ENCODE measurements at places on chromosomes 3 and 15.

- DNase-seq, result no peak
These were observed 200.3 kb downstream of the ZNF621 start for GRCh38 chr3:40725031-40725430.

DNA sequence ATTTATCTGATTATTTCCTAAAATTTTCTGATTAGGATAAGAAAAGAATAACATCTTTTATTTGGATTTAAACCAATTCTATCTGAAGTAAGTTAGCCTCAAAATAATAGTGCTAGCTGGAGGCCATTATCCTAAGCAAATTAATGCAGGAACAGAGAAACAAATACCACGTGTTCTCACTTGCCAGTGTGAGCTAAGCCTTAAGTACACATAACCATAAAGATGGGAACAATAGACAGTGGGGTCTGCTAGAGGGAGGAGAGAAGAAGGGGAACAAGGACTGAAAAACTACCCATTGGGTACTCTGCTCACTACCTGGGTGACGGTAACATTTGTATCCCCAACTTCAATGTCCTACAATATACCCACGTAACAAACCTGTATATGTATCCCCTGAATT is 31.3 kb upstream of the LYSMD4 start:
- no peak for DNase-seq

DNA sequence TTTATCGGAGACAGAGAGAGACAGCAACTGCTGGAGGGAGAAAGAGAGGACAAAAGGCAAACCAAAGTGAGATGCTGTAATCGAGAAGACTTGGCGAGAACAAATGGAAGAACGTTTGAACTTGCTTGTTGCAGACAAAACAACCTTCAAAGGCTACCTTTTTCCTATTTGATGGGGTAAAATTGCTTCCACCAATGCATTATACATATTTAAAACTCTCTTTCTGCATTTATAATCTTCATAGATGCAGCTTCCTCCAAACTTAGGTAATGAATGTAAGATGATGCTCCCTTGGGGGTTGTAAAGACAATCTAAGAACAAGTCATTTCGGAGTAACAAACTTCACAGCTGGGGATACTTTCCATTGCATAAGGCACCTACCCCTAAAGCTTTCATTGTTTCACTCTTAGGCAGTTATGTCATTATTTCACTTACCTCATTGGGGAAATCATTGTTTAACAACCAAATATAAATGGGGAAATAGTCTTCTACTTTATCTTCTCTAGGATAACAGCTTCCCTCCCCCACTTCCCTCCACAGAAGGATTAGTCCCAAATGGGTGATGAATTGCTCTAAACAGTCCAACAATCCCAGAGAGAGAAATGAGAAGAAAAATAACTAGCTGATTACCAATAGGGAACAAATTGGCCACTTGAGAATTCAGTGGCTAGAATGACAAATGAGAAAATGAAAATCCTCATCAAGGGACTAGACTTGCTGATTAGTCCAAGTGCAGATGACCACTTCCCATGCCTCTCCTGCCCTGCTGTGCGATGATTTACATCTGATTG is 269.8 kb upstream of the ADAMTS9 start:
- DNase-seq, result no peak

DNA sequence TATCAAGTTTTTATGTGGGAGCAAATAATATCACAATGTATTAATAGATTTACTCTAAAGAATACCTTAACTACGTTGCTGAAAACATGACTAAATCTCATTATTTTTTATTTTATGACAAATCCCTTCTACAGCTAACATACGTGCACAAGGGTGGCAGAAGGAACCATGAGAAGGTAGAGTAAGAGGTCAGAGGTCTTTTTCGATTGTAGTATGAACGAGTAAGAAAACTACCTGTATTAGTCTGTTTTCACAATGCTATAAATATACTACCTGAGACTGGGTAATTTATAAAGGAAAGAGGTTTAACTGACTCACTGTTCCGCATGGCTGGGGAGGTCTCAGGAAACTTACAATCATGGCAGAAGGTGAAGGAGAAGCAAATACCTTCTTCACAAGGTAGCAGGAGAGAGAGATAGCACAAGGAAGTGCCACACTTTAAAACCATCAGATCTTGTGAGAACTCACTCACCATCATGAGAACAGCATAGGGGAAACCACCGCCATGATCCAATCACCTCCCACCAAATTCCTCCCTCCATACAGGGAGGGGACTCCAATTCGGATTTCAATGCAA is 95.3 kb downstream of the SUCLG2 start:
- DNase-seq, result no peak

- no peak for DNase-seq
These were observed 34.7 kb upstream of the CTDSPL start for GRCh38 chr3:37826933-37827332.

DNA sequence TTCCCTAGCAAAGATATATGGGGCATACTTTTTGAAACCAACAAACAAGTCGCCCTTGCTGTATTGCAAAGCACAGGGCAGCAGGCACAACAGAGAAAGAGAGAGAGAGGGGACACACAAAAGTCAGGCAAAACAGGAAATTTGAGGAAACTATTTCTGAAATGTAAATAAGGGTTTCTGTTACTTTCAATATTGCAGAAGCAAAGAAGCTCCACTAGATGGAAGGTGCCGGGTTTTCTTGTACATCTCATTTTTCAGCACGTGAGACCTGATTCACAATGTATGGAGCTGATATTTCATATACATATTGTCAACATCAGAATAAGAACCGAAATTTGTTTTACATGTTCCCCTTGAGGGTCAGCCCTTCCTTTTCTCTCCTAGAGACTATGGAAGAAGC is 127.4 kb downstream of the FOXP1 start:
- no peak for DNase-seq

DNA sequence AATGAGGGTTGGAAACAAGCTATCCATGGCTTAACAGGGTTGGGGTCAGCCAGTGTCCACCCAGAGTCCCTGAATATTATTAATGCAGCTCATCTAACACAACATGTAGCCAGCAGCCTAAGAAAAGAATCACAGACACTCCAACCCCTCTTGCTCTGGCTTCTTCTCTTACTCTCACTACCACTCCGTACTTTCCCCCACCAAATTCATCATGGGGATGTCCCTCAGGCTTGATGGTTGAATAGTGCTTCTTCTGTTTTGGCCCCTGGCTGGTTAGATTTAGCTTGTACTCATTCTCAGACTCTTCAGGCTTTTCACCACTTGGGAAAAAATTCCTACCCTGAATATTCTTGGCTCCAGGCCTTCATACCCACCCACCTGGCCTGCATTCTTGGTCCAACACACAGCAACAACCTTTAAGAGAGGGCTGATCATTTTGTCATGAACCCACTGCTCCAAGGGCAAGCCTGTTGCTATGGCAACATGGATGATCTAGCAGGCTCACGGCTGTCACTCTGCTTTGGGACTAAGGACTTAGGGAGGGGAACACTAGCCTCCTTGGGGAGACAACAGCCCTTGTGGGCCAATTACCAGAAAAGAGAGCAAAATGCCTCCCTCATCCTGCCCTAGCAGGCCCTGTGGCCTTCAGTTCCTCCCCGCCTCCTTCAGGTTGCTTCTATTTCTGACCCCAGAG is 9.4 kb upstream of the MED12L start:
- no peak for DNase-seq

- DNase-seq, result no peak
These were observed 505.9 kb downstream of the SI start for GRCh38 chr3:164572436-164572835.

- no peak for DNase-seq
These were observed 14.5 kb downstream of the TIGIT start for GRCh38 chr3:114308377-114308776.

DNA sequence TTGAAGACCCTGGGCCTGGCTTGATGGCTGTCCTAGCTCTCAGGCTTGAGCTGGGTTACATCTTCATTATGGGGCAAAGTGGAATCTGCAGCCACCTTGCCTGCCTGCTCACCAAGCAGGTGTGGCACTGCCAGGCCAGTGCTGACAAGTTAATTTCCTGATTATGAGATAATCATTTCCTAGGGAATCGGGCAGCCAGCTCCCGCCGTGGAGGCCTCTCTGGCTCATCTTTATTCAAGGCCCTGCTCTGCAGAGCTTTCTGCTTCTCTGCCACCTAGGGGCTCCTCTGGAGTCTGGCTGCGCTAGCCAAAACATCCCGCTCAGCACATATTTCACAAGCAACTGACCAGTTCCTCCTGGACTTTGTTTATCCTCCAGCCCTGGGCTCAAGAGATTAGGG is 9.9 kb downstream of the LOXL1 start:
- no peak for DNase-seq

- no peak for DNase-seq
These were observed 50.5 kb downstream of the LDHAL6B start for GRCh38 chr15:59257140-59257539.

DNA sequence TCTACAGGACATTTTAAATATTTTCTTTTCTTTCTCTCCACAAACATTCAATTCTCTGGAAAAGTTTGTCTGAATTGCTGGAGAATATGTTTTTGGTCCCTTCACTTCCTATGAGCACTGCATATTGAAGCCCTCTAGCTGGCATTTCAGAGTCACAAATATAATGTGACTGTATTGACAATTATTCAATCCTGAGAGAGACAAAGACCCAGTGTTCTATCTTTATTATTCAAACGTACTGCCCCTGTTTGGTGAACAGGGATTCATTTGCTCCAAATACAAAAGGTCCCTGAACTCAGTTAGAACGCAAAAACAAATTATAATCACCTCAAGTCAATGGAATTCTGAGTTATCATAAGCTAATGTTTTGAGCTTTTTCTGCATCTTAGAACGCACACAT is 173.1 kb upstream of the CDIN1 start:
- DNase-seq, result no peak

DNA sequence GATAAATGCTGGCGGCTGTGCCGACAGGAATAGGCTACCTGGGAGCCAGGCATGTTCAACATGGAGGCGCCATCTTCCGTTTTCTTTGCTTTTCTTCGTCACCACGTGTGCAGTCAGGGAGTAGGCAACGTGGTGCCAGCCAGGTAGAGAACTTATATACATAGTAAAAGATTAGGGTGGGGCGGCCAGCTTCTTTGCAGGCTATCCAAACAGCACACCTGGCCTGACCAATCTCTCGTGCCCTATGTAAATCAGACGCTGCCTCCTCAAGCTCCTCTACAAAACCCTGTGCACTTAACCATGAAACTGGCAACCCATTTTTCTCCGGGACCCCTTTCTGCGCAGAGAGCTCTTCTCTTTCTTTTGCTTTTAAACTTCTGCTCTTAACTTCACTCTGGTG is 28.6 kb upstream of the OR5K4 start:
- no peak for DNase-seq

- no peak for DNase-seq
These were observed 23.3 kb upstream of the HCN4 start for GRCh38 chr15:73392025-73392424.

- DNase-seq, result no peak
These were observed 270.6 kb upstream of the RGMA start for GRCh38 chr15:93359425-93360131.

GRCh38 chr3:10768708-10769394 is 47.2 kb upstream of the SLC6A11 start:
- DNase-seq, result no peak

GRCh38 chr3:164179110-164179774 is 899.1 kb downstream of the SI start:
- DNase-seq, result no peak

- no peak for DNase-seq
These were observed 53.9 kb upstream of the GRM7 start for GRCh38 chr3:6806991-6807390.

DNA sequence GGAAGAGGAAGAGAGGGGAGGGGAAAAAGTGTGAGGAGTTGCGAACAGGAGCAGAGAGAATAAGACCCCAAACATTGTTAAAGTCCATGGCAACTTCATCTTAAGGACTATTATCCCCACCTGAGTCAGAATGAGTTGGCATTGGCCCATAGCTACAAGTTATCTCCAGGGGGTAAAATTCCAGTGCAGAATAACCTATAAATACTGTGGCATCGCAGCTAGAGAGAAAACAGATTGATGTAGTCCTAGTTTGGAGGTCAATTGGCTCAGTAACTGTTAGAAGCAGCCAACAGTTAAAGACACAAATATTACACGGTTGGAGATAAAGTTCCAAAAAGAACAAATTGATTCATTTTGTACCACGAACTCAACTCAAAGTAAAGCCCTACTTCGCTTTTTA is 313.9 kb upstream of the CCDC54 start:
- DNase-seq, result no peak

- no peak for DNase-seq
These were observed 56.6 kb upstream of the FAM3D start for GRCh38 chr3:58723173-58723572.

GRCh38 chr3:129747136-129747535 is 140.7 kb upstream of the PLXND1 start:
- DNase-seq, result no peak

GRCh38 chr3:88117683-88118082 is 32.1 kb upstream of the C3orf38 start:
- DNase-seq, result no peak

- no peak for DNase-seq
These were observed 456.9 kb upstream of the UBE2E2 start for GRCh38 chr3:22746221-22746620.
